Central memory CD8-positive, alpha-beta T cell (primary cell): ENCODE measurements at places on chromosomes 1 and 21.

GRCh38 chr1:172885971-172886370, 164.8 kb downstream of the TNFSF18 start:
- no peak for DNase-seq
- H3K27ac ChIP-seq = no peak overlapping the region
- peaks cover 25% of the 10 kb centered on the region for H3K27me3 ChIP-seq

DNA sequence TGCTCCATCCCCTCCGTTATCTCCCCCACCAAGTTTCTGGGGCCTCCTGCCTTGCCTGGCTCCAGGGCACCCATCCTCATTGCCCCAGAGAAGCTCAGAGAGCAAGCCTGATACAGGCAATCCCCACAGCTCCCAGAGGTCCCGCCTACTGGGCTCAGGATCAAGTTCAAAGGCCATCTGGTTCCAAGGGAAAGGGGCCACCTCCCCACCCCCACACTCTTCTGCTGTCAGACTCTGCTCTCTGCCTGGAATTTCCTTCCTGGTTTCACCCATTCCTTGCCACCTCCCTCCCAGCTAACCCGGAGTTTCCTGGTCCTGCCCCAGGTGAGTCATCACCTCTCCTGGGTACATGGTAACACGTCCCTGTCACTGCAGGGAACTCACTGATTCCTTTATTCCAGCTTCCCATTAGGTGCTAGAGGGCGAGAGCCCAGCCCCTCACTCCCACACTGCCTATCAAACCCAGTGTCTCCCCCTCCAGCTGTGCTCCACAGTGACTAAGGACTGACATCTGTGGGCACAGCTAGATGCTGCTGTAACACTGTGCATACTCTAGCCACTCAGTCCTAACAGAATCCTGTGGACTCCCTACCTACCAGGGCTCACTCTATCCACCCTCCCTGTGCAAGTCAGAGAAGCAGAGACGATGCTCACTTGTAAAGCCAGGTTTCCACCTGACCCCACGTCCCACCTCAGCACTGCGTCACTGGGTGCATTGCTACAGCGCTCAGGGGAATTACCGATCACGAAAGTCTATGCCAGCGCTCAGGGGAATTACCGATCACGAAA, 21.8 kb downstream of the RSPH1 start:
- H3K4me1 ChIP-seq = no peaks in the 10 kb centered on the region
- peaks cover 11% of the 10 kb centered on the region for H3K27me3 ChIP-seq
- no peak for DNase-seq
- H3K27ac ChIP-seq = no peak overlapping the region

- no peaks in the 10 kb centered on the region for H3K27me3 ChIP-seq
- no peak for DNase-seq
- H3K27ac ChIP-seq = peak overlapping the region; percentile 97
- H3K36me3 ChIP-seq = peaks cover 30% of the 10 kb centered on the region
These were observed 738 bp downstream of the GNPAT start for GRCh38 chr1:231241750-231242149.

- DNase-seq = peak; percentile 38
- H3K27ac ChIP-seq = no peak overlapping the region
- no peaks in the 10 kb centered on the region for H3K27me3 ChIP-seq
- H3K36me3 ChIP-seq = peaks cover 40% of the 10 kb centered on the region
These were observed 7.4 kb downstream of the WDR77 start for GRCh38 chr1:111441573-111442192.

DNA sequence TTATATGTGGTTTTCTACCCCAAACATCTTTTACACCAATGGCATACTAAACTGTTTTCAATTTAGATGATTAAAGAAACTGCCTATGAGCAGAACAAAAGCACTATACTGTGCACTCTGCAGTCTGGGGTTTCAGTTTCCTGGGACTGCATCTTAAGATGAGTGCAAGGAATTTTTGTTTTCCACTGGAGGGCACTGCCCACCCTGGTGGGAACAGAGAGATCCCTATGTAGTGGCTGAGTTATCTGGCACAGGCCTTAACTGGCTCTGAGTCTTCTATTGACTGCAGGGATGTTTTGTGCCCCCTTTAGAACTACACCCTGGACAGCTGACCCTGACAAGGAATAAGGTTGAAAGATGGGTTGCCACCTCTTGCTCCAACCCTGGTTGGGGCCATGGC, 12.0 kb downstream of the PROK1 start:
- H3K27me3 ChIP-seq = no peaks in the 10 kb centered on the region
- DNase-seq = no peak
- H3K36me3 ChIP-seq = no peaks in the 10 kb centered on the region
- H3K4me1 ChIP-seq = no peaks in the 10 kb centered on the region
- no peak overlapping the region for H3K4me3 ChIP-seq

DNA sequence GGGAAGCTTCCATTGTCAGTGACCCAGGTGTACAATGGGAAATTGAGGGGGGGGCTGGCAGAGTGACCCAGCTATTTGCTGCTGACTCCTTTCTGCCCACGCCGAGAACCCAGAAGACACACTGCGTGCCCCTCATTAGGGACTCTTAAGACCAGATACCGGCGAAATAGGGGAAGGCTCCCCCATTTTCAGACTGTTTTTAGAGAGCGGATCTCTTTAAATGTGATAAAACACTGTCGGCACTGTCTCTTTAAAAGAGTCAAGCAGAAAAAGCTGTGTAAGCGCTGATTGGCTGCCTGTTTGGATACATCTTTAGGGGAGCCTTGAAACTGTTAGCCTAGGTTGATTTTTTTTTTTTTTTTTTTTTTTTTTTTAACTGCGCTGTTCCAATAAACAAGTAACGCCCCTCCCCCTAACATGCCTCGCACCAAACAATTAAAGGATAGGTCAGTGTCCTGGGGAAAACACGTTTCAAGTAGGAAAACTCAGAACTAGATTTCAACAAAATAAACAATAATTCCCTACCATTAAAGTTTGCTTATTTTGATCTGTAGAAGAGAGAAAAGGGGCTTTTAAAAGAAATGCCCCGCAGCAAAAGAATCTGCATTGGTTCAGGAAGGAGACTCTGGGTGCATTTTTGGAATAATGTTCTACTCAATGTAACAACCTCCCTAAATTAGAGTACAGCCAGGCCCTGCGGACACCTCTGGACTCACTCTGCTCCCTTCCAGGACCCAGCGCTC, 1.4 kb upstream of the SSBP3 start:
- peaks cover 52% of the 10 kb centered on the region for H3K4me1 ChIP-seq
- H3K36me3 ChIP-seq = peaks cover 18% of the 10 kb centered on the region
- H3K4me3 ChIP-seq = peak overlapping the region; percentile 89
- DNase-seq = peak; percentile 31
- peak overlapping the region; percentile 83 for H3K27ac ChIP-seq

DNA sequence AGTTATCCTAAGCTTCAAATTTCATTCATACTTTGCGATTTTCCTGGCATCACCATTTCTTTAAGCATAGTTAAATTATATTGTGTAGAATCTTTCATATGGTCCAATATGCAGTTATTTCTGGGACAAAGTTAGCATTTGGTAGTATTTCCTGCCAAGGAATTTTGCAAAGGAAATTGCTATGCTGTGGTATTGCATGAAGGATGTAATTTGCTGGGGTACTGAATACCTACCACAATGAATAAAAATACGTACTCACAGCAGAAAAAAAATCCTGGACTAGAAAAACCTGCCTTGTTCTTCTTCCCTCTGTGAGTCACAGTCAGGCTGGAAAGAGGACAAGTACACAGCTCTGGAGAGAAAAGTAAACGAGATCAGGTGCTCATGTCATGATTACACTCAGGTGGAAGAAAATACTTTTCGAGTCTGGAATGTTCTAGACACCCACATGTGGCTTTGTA, 241.2 kb downstream of the PTBP2 start:
- H3K4me3 ChIP-seq = no peak overlapping the region
- H3K27me3 ChIP-seq = peaks cover 28% of the 10 kb centered on the region
- DNase-seq = no peak

GRCh38 chr1:210700511-210700910, 371.8 kb downstream of the HHAT start:
- no peaks in the 10 kb centered on the region for H3K4me1 ChIP-seq
- no peak overlapping the region for H3K4me3 ChIP-seq
- H3K27ac ChIP-seq = no peak overlapping the region
- H3K36me3 ChIP-seq = peaks cover 6% of the 10 kb centered on the region
- DNase-seq = no peak
- no peaks in the 10 kb centered on the region for H3K27me3 ChIP-seq

GRCh38 chr1:153928245-153928644, 5.5 kb upstream of the GATAD2B start:
- no peak for DNase-seq
- H3K4me1 ChIP-seq = peaks cover 22% of the 10 kb centered on the region
- H3K4me3 ChIP-seq = no peak overlapping the region
- H3K27me3 ChIP-seq = no peaks in the 10 kb centered on the region

DNA sequence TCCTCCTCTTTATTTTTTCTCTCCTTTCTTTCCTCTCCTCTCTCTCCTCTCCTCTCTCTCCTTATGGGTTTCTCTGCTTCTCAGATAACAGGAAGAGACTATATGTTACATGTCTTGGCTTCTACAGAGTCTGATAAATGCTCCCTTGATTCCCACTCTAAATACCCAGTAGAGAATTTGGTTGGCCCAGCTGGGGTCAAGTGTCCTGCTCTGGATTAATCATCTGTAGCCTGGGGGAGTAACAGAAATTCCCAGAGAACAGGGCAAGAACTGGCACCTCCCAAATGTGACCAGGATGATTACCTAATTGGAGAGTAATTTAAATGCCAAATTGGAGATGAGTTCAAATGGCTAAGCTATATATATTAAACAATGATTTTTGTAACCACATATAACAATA, 146.1 kb upstream of the LMO4 start:
- peaks cover 52% of the 10 kb centered on the region for H3K27me3 ChIP-seq
- H3K27ac ChIP-seq = no peak overlapping the region
- H3K36me3 ChIP-seq = no peaks in the 10 kb centered on the region
- no peak overlapping the region for H3K4me3 ChIP-seq
- DNase-seq = no peak
- H3K4me1 ChIP-seq = no peaks in the 10 kb centered on the region

DNA sequence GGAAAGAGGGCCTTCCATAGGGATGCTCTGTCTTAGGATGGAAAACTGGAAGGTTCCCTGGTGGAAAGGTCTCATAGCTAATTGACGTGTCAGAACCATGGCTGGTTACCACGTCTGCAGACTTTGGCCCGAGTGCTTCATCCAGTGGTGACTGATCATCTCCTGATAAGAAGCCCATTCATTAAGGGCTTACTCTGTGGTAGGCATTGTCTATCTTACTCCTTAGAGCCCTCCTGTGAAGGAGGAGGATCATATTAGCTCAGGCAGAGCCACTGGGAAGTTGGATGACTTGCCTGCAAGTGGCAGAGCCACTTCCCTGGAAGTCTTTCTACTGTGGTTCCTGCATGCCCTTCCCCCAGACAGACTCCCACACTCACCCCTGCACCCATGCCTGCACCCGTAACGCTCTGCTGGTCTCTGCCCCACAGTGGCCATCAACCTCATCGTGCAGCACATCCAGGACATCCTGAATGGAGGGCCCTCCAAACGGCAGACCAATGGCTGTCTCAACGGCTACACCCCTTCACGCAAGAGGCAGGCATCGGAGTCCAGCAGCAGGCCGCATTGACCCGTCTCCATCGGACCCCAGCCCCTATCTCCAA, 79.9 kb downstream of the UCK2 start:
- no peaks in the 10 kb centered on the region for H3K4me1 ChIP-seq
- H3K36me3 ChIP-seq = peaks cover 16% of the 10 kb centered on the region
- no peak for DNase-seq
- H3K4me3 ChIP-seq = no peak overlapping the region
